Activated gamma-delta T cell treated with Interleukin-2 at 50 U/mL for 16 hours (primary cell): ENCODE measurements at places on chromosomes 4 and X.
A peak's percentile ranks its signal among the peaks of the same experiment; 100 is the strongest.

DNA sequence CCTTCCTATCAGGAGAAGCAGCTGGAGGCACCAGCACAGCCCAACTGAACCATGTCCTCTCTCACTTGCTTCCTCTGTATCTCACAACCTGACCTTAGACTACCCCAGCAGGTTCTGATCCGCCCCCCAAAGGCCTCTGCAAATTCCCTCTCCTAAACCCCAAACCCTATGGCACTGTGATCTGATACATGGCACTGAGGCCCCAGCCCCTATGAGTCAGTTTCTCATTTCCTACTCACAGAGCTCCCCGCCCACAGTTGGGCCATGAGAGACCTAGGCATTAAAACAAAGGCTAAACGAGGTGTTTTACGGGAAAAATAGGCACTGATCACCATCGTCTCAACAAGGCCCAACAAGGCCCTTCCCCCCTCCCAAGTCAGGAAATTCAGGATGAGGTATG lies 19.1 kb downstream of the SASH3 start:
- no peak for DNase-seq

DNA sequence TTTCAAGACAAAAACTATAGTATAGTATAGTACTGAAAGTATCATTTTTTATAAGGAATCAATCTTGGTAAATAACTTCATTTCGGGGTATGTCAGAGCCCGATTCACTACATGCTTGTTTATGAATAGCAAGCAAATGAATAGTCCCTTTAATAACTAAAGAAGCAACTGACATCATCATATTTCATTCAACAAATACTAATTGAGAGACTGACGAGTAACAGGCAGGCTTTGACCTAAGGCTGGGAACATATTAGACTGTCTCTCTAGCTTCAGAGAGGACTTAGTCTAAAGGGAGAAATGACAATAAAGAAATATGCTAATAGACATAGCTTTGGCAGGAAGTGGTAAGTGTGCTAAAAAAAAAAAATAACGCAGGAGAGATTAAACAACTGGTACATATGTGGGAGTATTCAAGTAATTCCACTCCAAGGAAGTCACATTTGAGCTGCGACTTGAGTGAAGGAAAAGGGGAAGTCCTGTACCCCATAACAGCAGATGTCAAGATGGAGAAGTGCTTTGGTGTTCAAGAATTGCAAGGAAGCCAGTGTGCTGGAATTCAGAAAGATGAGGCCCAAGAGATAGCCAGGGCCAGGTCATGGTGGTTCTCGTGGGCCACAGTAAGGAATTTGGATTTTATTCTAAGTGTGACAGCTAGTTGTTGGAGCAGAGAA lies 284.9 kb downstream of the FBXO8 start:
- DNase-seq: no peak

- DNase-seq: no peak
These were observed 137.0 kb downstream of the KCNIP4 start for GRCh38 chr4:21811565-21811964.

DNA sequence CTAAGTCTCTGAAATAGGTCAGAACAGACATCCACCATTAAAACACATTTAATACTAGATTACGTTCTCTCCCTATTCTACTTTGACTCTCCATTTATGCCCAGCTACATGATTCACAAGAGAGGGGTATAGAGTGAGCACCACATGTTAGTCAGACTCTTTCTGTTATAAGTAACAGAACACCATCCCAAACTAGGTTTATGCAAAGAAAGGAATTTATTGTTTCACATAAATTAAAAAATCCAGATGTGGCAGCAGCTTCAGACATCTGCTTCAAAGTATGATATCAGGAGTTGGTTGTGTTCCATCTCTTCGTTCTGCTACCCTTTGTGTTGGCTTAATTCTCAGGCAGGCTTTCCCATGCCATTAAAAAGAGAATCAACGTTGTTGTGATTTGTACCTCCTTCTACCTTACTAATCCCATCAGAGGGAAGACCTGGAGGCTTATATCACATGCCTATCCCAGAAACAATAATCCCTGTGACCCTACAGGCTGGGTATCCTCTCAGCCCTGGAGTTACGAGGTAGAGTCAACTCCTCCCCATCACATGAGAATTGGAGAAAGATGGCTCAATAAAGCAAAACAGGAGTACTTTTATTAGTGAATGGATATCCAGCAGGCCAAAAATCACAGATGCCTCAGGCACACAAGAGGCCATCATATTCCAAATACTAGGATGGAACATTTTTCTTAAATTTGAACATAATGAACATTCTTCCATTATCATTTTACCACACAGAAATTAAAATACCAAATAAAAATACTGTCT lies 163.2 kb downstream of the SLC7A11 start:
- no peak for DNase-seq

DNA sequence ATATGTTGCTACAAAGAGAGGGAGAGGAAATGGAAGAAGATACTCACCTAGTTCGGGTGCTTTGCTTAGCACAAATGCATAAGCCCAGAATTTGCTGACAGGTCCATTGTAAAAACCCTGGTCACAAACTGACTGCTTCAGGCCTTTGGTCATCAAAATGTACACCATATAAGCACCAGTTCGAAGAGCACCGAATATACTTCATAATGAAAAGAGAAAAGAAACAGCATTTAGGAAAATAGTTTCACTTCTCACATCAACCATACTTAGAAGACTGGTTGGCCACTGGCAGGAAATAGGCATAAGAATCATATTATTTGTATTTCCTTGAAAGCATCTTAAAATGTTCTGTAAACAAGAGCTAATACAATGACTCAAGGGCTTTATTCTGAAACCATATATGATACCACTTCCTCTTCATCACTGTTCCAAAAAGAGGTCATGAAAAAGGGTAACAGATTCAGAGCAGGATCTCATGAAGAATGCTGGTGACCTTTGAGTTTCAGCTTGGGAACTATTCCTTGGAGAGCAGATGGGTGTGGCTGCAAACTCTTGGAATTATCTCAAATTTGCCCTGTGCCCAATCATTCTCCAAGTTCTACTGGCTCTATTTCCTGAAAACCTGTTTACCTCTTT lies 138.7 kb downstream of the ELOVL6 start:
- no peak for DNase-seq

GRCh38 chrX:1595711-1596060 lies 4.3 kb downstream of the AKAP17A start:
- no peak for DNase-seq

GRCh38 chr4:164215113-164215741 lies 538.7 kb upstream of the SMIM31 start:
- no peak for DNase-seq

DNA sequence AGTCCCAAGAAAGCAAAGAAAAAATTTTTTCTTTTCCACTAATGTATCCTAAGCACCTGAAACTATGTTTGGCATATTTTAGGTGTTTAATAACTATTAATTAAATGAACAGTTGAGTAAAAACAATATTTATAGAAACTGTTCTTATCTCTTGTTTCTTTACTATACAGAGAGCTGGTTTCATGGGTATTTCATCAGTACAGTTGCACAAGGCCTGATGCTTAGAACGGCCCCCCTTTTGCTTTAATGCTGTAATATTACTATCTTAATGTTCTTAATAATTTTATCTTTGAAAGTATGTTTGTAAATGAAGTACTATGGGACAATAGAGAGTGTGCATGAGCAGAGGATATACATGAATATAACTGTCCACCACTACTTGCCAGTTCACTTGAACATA lies 479.1 kb upstream of the SLIT2 start:
- DNase-seq: no peak

DNA sequence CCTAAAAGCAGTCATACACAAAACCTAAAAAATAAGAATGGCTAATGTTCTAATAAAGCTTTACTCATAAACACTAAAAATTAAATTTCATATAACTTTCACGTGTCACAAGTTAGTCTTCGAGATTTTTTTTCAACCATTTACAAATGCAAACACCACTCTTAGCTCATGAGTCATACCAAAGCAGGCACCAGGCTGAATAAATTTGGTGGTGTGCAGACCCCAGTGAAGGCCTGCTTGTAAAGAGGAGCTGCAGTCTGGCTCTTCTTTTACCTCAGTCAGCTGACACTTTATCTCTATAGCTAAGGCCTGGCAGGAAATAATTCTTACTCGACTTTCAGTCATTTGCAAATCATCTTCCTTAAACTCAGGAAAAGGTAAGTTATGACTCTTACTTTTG lies 37.4 kb downstream of the CLOCK start:
- no peak for DNase-seq

- DNase-seq: no peak
These were observed 23.3 kb downstream of the PPARGC1A start for GRCh38 chr4:23866450-23867075.

DNA sequence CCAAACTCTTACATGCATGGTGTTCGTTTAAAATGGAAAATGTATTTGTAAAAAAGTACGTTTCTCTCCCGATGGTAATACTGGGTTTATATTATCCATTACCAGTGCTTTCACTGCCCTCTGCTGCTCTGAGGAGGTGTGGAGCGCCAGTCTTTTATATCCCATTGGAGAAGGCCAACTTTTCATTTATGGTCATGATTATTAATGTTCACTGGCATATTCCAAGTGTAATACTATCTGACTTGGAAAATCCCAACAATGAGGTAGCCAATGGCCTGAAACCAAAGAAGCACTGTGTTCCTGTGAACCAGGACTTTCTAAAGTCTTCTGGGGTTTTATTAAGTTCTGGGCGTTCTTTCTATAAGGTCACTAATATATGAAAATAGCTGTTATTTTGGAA lies 80.7 kb downstream of the SYNPO2 start:
- DNase-seq: no peak

- DNase-seq: no peak
These were observed 74.3 kb downstream of the LARP1B start for GRCh38 chr4:128135391-128135790.

DNA sequence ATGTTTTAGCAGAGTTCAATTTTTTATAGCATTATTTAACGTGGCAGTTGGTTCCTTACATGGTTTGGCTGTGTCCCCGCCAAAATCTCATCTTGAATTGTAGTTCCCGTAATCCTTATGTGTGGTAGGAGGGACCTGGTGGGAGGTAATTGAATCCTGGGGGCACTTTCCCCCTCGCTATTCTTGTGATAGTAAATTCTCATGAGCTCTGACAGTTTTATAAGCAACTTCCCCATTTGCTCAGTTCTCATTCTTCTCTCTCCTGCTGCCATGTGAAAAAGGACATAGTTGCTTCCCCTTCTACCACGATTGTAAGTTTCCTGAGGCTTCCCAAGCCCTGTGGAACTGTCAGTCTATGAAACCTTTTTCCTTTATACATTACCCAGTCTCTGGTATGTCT lies 329.5 kb downstream of the GRIA2 start:
- no peak for DNase-seq

DNA sequence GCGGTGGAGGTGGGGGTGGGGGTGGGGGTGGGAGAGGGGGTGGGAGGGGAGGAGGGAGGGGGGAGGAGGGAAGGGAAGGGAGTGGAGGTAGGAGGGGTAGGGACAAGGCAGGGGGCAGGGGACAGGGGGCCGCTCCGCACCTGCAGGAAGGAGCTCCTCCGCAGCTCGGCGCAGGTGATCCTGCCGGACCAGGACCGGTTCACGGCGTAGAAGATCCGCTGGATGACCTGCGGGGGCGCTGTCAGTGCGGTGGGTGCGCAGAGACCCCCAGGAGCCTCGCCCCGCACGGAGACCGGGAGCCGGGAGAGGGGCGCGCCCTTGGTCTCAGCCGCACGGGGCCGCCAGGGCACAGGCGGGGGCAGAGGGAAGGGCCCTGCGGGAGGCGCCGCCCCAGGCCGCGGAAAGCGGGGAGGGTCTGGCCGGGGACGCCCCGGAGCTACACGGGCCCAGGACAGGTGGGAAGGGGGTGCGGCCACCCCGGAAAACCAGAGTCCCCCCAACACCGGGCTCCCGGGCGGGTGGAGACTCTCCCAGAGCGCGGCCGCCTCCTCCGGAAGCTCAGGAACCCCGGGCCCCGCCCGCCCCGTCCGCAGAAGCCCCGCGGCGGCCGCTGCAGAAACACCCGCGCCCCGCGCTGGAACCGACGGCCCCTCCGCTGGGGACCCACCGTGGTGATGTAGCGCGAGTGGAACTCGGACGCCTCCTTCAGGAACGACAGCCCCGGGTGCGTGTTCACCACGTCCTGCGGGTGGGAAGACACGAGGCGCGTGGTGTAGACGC lies 27.6 kb upstream of the GTPBP6 start:
- DNase-seq: no peak

GRCh38 chr4:101345596-101346350 lies 1.6 kb downstream of the PPP3CA start:
- peak; percentile 55 for DNase-seq

GRCh38 chrX:1239681-1240142 lies 27.3 kb upstream of the CRLF2 start:
- no peak for DNase-seq

DNA sequence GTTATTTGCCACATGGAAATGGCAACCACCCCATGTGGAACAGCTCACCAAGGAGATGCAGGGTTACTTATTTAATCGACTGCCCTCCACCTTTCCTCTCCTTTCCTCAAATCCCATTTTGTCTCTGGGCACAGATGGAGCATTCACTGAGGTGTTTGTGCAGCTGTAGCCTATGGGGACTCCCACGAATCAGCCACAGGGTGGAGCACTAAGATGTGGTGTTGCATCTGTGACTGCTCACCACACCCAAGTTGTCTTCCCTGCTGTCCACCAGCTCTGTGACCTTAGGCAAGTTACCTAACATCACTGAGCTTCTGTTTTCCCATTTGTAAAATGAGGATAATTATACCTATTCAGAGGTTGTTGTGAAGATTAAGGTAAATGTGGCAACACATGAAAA lies 252.4 kb upstream of the CPEB2 start:
- no peak for DNase-seq

DNA sequence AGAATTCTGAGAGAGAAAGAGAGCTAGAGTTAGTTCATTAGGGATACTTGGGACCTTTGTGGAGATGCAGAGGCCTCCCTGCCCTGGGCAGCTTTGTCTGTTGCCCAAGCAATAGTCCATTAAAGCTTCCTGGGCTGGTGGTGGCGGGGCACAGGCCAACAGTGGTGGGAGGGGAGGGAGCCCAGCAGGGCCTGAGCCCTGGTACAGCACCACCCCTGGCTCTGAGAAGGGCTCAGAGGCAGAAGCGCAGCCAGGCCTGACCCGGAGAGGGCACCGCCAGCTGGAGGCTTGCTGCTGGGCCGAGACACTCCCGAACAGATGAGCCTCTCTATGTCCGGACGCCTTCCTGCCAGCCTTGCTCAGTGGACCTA lies 65.3 kb downstream of the EFNB1 start:
- no peak for DNase-seq

- no peak for DNase-seq
These were observed 465.5 kb downstream of the ADGRL3 start for GRCh38 chr4:61665649-61666048.

GRCh38 chrX:41382714-41383645 lies 49.0 kb downstream of the DDX3X start:
- peak; percentile 15 for DNase-seq
